ENCODE measurements at places on chromosomes 3 and 15. TPM values are rescaled to one million over a fixed set of nuclear protein-coding genes. Genes with fewer than 3 reads are reported as not detected.

GRCh38 chr3:88742106-88742505, 365.3 kb upstream of the EPHA3 start:
- DNase-seq: no peak

- no peak for DNase-seq
These were observed 772.7 kb downstream of the PDCD6IP start for GRCh38 chr3:34570916-34571705.

DNA sequence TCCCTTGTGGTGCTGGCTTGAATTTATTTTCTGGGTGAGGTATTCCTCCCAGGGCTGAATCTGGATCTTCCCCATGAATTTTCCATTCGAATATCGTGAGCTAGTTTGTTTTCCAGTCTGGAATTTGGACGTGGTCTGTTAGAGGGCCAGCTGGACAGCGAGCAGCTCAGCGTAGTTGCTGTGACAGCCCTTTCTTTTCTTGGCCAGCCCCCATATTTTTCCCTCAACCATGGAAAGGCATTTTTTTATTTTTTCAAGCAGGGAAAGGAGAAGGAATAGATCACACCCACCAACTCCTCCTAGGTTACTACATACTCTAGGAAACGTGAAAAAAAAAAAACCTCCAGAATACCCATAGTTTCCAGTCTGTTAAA, 152.0 kb downstream of the KLHL25 start:
- DNase-seq: no peak

DNA sequence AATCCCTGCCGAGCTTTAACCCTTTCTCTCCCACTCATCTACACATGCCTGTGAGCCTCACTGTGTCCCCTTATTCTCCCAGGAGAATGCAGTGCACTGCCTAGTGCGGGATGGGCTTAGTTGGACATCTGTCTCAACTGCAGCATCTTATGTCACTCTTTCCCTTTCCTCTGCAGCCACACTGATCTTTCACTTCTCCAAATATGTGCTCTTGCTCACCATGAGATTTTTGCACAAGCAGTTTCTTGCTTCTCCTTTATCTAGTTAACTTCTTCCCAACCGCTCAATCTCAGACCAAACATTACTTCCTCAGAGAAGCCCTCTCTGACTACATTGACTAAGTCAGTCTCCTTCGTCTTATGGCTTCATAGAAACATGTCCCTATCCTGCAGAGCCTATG, 292.3 kb downstream of the KBTBD8 start:
- DNase-seq: no peak

DNA sequence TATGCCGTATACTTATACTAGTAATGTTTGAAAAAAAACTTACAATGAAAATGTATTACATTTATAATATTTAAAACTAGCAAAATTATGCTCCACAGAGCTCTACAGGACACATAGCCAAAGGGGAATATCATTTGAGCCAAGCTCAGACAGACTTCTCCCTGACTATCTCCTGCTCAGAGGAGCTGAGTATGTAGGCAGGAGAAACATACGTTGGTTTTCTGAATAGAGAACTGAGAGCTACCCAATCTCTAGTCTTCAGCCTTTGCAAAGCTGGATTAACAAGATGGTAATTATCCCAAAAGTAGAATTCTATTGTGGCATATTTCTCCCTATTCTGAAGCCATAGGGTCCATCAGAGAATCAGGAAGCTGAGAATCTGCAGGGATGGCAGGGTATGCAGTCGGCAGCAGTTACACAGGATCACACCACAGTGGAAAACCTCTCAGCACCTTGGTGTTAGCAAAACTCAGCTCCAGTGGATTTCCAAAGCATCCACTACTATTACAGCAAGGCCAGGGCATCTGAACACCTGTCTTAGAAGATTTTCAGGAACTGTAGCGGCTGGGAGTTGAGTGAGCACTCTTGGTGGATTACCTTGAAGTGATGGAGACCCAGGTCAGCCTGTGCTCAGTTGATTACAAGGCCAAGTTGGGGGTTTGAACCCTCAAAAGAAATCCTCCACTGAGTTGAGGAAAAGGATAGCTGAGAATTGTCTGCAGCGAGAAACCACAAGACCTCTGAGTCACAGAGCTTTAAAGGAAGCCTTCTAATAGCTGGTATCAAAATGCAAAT, 30.1 kb downstream of the GPR15 start:
- no peak for DNase-seq

DNA sequence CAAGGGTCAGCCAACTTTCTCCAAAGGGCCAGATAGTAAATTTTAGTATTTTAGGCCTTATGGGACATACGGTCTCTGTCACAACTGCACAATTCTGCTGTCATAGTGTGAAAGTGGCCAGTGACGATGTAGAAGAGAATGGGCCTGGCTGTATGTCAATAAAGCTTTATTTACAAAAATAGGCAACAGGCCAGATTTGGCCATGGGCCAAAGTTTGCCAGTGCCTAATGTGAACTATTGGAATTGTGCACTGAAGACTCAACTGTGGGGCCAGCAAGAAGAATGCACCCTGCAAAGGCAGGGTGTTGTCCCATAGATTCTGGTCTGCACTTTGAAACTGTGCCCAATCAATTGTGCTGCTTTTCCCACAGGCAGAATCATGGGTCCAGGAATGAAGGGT, 69.4 kb upstream of the PRR23E start:
- DNase-seq: no peak

DNA sequence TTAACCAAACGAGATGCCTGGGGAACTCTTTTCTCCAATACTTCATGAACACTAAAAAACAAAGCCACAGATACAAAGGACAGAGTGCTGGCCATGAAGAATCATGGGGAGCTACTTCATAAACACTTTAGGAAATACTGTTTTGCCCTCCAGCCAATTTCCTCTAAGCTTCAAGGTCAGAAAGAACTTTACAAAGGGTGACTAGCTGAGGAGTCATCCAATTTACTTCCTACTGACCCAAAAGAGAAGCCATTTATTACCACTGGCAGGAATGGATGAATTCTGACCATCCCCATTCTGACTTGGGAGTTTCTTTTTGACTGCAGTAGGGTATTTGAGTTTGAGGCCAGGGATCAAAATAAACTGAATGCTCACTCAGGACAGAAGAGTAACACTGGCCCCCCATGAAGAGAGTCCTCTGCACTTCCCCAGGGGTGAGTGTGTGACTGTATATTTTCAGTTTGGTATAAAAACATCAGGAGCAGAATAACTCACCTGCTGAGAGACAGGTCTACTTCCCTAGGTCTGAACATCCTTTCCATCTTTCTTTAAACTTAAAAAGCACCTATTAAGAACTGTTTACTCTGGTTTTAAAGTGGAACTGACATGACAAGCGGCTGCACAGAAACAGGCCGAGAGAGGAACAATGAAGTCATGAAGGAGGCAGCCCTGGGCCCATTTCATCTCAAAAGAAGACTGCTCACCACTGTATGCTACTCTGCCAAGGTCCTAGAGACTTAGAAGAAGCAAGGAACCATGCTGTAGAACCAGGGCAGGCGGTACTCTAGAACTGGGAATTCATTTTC, 203.6 kb downstream of the TNIK start:
- DNase-seq: peak; percentile 4

MAP6D1 gene
- 2.9 TPM for total RNA-seq

BCL2A1 gene
- 2.1 TPM for total RNA-seq

MYO9A gene
- total RNA-seq: 21.4 TPM

All from pulmonary artery endothelial cell (primary cell).